ENCODE measurements at places on chromosomes 7 and 10. TPM values are rescaled to one million over a fixed set of nuclear protein-coding genes. Genes with fewer than 3 reads are reported as not detected.
A peak's percentile ranks its signal among the peaks of the same experiment; 100 is the strongest.

- H3K36me3 ChIP-seq = no peaks in the 10 kb centered on the region
- H3K27me3 ChIP-seq = no peaks in the 10 kb centered on the region
- no peak overlapping the region for H3K27ac ChIP-seq
- H3K4me3 ChIP-seq = no peak overlapping the region
Measured at GRCh38 chr7:99244939-99245338, 27.7 kb upstream of the MYH16 start.

DNA sequence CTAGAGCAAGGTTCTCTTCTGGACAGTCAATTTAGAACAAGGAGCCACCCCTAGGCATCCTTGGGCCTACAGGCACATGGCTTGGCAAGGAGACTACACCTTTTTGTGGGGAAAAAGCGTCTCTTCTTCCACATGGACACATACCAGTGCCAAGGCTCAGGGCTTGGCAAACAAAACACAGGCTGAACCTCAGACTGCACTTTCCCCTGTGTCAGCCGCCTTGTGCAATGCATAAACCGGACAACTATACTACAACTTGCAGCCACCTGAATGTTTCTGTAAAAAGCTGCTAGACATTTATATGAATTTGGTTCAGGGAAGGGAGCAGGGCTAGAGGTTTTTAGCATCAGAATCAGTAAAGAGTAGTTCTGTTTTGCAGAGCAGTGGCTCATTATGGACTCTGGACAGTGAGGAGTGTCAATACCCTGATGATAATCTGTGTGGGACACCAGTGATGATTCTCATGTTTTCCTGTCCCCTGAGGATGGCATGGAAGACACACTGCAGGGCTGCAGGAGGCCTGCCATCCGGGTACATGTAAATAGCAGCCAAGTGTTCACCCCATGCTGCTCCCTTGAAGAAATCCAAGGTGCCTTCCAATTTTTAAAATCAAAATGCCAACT is 118.9 kb downstream of the GATA3 start:
- no peak for DNase-seq
- H3K4me3 ChIP-seq = no peak overlapping the region
- H3K36me3 ChIP-seq = no peaks in the 10 kb centered on the region
- H3K27ac ChIP-seq = no peak overlapping the region
- H3K27me3 ChIP-seq = no peaks in the 10 kb centered on the region

DNA sequence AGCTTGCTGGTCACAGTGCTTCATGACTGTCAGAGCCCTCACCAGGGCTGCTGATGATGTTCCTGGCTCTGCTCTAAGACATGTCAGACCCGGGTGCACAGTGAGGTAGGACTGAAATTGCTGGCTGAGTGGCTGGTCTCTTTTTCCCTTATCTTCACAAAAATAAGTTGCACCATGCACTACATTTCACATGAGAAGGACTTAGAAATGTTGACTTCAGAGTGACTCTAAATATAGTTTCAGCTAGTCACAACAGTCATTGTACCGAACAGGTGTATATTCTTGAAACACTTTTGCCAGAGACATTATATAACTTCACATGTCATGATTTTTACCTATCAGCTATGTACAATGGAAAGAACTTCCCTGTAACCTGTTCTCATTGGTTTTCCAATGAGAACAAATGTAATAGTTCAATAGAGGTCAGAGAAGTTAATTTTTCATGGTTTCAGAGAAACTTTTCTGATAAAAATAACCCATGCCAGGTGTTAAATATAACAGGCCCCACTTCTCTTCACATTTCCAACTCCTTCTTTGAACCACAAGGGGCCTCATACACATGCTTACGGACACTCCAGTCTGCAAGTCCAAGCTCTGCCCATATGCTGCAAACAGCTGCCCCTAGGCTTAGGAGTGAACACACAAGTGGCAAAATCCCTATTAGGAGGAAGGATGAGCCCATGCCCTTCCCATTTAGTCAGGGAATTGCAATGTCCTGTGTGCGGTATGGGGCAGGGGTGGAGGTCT is 115.6 kb downstream of the CDK6 start:
- peaks cover 5% of the 10 kb centered on the region for H3K4me1 ChIP-seq
- no peaks in the 10 kb centered on the region for H3K36me3 ChIP-seq
- H3K4me3 ChIP-seq = no peak overlapping the region
- no peaks in the 10 kb centered on the region for H3K27me3 ChIP-seq
- no peak overlapping the region for H3K27ac ChIP-seq
- no peak for DNase-seq

DNA sequence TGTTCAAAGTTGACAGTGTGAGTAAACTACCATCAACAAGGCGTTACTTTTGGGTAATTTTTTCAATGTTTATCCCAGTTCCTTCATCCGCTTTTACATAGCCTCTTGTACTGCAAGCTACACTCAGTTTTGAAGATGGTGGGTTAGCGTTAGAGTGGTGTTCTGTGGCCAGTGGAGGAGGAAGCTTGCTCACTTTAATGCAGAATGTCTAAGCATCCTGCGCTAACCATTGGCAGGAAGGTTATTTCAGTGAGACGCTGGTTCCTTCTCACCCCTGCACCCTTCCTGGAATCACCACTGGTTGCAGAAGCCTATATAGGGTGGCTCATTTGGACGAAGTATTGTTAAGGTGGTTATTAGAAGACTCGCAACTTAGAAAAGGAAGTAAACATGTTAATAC is 159.1 kb downstream of the CELF2 start:
- no peak overlapping the region for H3K4me3 ChIP-seq
- DNase-seq = no peak
- no peak overlapping the region for H3K27ac ChIP-seq
- no peaks in the 10 kb centered on the region for H3K4me1 ChIP-seq

DNA sequence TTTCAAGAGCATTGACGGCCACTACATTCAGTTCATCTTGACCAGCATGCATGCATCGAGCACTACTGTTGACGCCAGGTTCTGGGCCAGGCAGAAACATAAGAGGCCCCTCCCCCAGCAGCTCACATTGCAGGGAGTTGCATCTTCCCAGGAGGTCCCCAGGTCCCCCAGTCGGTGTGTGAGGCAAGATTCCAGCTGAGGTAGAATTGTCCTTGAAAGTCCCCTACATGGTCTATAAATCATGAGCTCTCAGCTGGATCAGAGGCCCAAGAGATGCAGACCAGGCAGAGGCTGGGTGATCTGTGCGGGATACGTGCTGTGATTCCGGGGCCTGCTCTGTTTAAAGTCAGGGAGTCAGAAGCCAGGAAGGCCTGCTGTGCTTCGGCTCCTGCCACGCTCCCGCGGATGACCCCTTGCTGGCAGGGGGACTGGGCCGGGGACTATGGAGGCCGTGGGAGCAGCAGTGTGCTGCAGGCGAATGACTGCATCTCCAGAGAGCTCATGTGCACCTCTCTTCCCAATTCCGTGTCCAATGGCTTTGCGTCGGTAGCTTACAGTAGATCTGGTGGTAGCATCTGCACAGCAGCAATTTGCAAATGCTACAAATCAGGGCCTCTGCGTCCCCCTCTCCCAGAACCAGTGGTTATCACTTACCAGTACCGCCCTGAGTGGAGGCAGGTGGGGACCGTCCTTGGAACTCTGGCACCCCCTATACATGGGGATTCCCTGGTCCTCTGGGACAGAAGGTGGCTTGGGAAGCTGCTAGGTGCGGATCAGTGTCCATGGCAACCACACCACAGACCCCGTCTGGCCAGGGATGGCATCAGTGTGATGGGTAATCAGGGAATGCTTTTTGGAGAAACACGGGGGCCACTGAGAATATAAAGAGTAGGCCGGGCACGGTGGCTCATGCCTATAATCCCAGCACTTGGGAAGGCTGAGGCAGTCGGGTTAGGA is 93.6 kb downstream of the RGS10 start:
- H3K27me3 ChIP-seq = no peaks in the 10 kb centered on the region
- no peaks in the 10 kb centered on the region for H3K4me1 ChIP-seq
- DNase-seq = no peak

GRCh38 chr7:157445956-157446295 is 109.1 kb downstream of the DNAJB6 start:
- H3K36me3 ChIP-seq = no peaks in the 10 kb centered on the region
- peak; percentile 43 for DNase-seq
- no peaks in the 10 kb centered on the region for H3K27me3 ChIP-seq

DNA sequence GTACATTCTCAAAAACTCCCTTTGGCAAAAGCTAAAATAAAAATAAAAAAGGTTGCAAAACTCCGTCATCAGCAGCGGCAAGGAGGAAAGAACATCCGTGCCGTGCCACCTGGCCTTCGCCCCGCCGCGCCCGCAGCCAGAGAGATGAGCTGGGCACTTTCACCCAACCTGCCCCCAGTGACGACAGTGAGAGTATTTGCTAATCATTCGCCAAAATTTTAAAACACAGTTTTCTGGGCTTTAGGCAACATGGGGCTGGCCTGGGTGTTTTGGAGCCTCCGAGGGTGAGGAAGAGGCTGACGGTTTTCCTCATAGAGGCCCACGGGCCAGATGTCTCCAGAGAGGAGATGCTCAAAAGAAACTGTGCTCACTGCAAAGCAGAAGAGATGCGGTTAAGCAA is 128.2 kb downstream of the PRKAG2 start:
- H3K27me3 ChIP-seq = no peaks in the 10 kb centered on the region
- no peak overlapping the region for H3K27ac ChIP-seq
- no peak overlapping the region for H3K4me3 ChIP-seq
- no peak for DNase-seq
- H3K4me1 ChIP-seq = peaks cover 3% of the 10 kb centered on the region

- H3K4me3 ChIP-seq = no peak overlapping the region
- no peak for DNase-seq
- no peaks in the 10 kb centered on the region for H3K27me3 ChIP-seq
- no peaks in the 10 kb centered on the region for H3K36me3 ChIP-seq
- H3K27ac ChIP-seq = no peak overlapping the region
Measured at GRCh38 chr7:4906682-4907081, 23.2 kb upstream of the RADIL start.

GRCh38 chr10:62626817-62627216 is 177.7 kb upstream of the ADO start:
- H3K27me3 ChIP-seq = no peaks in the 10 kb centered on the region
- peaks cover 11% of the 10 kb centered on the region for H3K4me1 ChIP-seq
- H3K4me3 ChIP-seq = no peak overlapping the region
- no peak overlapping the region for H3K27ac ChIP-seq
- no peaks in the 10 kb centered on the region for H3K36me3 ChIP-seq

- H3K27me3 ChIP-seq = no peaks in the 10 kb centered on the region
- peaks cover 3% of the 10 kb centered on the region for H3K4me1 ChIP-seq
- H3K36me3 ChIP-seq = no peaks in the 10 kb centered on the region
- no peak overlapping the region for H3K27ac ChIP-seq
- no peak overlapping the region for H3K4me3 ChIP-seq
Measured at GRCh38 chr10:103544657-103545310, 51.3 kb downstream of the NEURL1 start.

GRCh38 chr7:22269963-22270362 is 87.0 kb downstream of the RAPGEF5 start:
- H3K4me3 ChIP-seq = no peak overlapping the region
- no peaks in the 10 kb centered on the region for H3K36me3 ChIP-seq
- no peak overlapping the region for H3K27ac ChIP-seq
- peaks cover 3% of the 10 kb centered on the region for H3K4me1 ChIP-seq

- H3K36me3 ChIP-seq = no peaks in the 10 kb centered on the region
- H3K27me3 ChIP-seq = no peaks in the 10 kb centered on the region
- H3K4me3 ChIP-seq = peak overlapping the region; percentile 99
- DNase-seq = no peak
- H3K4me1 ChIP-seq = peaks cover 1% of the 10 kb centered on the region
- H3K27ac ChIP-seq = peak overlapping the region; percentile 74
Measured at GRCh38 chr7:99325001-99325493, 651 bp upstream of the ARPC1A start.

- DNase-seq = peak; percentile 54
- H3K27me3 ChIP-seq = no peaks in the 10 kb centered on the region
- no peaks in the 10 kb centered on the region for H3K4me1 ChIP-seq
- H3K27ac ChIP-seq = no peak overlapping the region
- no peaks in the 10 kb centered on the region for H3K36me3 ChIP-seq
Measured at GRCh38 chr7:39465055-39465929, 100.9 kb upstream of the YAE1 start.

- H3K27me3 ChIP-seq = no peaks in the 10 kb centered on the region
- no peak for DNase-seq
- 0 out of 2 replicates have a peak, but pooled peaks cover 2% of the 10 kb centered on the region for H3K4me1 ChIP-seq
- H3K36me3 ChIP-seq = no peaks in the 10 kb centered on the region
- no peak overlapping the region for H3K27ac ChIP-seq
Measured at GRCh38 chr7:561631-562373, 42.2 kb upstream of the PDGFA start.

GRCh38 chr10:2898509-2898860 is 168.9 kb upstream of the PFKP start:
- H3K4me1 ChIP-seq = no peaks in the 10 kb centered on the region
- no peaks in the 10 kb centered on the region for H3K27me3 ChIP-seq
- H3K4me3 ChIP-seq = no peak overlapping the region
- H3K27ac ChIP-seq = no peak overlapping the region

DNA sequence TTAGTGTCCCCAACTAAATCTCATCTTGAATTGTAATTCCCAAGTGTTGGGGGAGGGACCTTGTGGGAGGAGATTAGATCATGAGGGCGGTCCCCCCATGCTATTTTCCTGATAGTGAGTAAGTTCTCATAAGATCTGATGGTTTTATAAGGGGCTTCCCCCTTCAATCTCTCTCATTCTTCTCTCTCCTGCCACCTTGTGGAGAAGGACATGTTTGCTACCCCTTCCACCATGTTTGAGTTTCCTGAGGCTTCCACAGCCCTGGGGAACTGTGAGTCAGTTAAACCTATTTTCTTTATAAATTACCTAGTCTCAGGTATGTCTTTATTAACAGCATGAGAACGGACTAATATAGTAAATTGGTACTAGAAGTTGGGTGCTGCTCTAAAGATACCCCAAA is 365.6 kb downstream of the ANKRD7 start:
- no peak overlapping the region for H3K27ac ChIP-seq
- H3K4me1 ChIP-seq = no peaks in the 10 kb centered on the region

GRCh38 chr10:131653140-131653539 is 247.7 kb upstream of the PPP2R2D start:
- no peaks in the 10 kb centered on the region for H3K36me3 ChIP-seq
- DNase-seq = no peak
- no peak overlapping the region for H3K27ac ChIP-seq

DNA sequence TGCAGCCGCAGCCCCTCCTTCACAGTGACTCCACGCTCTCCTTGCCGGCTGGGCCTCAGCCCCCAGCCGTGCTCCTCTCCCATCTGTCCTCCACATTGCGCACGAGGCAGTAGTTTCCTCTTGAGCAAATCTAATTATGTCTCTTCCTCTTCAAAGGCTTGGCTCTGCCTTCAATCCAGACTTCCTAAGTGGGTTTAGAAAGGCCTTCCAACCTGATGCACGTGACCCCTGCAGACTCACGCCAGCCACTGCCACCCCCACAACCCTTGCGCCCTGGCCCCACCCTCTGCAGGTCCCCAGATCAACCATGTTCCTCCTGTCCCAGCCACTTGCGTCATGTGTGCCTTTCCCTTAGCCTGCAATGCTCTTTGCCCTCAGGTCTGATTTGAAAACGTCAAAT is 75.0 kb upstream of the ADAM12 start:
- no peaks in the 10 kb centered on the region for H3K4me1 ChIP-seq
- no peaks in the 10 kb centered on the region for H3K36me3 ChIP-seq
- H3K27ac ChIP-seq = no peak overlapping the region
- DNase-seq = no peak
- H3K4me3 ChIP-seq = no peak overlapping the region
- H3K27me3 ChIP-seq = no peaks in the 10 kb centered on the region

- H3K4me1 ChIP-seq = no peaks in the 10 kb centered on the region
- H3K27ac ChIP-seq = no peak overlapping the region
- no peaks in the 10 kb centered on the region for H3K36me3 ChIP-seq
- no peak overlapping the region for H3K4me3 ChIP-seq
- DNase-seq = no peak
Measured at GRCh38 chr10:60123668-60124067, 217.3 kb upstream of the CCDC6 start.

KMT2E gene
- polyA plus RNA-seq = 12.5 TPM

LIPJ gene
- not detected for polyA plus RNA-seq

MYOZ1 gene
- 3.0 TPM for polyA plus RNA-seq

ANKRD22 gene
- polyA plus RNA-seq = 0.68 TPM

C10orf95 gene
- 0.80 TPM for polyA plus RNA-seq

HOXA11 gene
- not detected for polyA plus RNA-seq

CYTH3 gene
- polyA plus RNA-seq = 15.4 TPM
